ENCODE measurements at places on chromosomes 11 and 22.
A peak's percentile ranks its signal among the peaks of the same experiment; 100 is the strongest.

GRCh38 chr11:107651672-107652071 is 60.2 kb downstream of the SLN start:
- no peak for DNase-seq

- DNase-seq = no peak
These were observed 208.1 kb downstream of the DBX1 start for GRCh38 chr11:19952116-19952605.

- DNase-seq = peak; percentile 83
These were observed 16.2 kb upstream of the NNMT start for GRCh38 chr11:114279792-114280546.

- peak; percentile 40 for DNase-seq
These were observed 132.8 kb upstream of the RASSF10 start for GRCh38 chr11:12876340-12876739.

DNA sequence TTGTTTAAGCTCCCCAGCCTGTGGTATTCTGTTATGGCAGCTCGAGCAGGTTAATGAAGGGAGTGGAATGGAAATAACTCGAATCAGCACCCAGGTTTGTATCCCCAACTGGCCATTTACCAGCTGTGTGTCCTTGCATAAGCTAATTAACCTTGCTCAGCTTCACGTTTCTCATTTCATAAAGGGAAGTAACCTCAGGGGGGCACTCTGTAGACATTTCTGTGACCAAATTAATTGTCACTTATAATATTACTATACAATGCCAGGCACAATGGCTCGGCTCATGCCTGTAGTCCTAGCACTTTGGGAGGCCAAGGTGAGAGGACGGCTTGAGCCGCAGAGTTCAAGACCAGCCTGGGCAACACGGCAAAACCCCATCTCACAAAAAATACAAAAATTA is 13.8 kb downstream of the ADA2 start:
- no peak for DNase-seq

DNA sequence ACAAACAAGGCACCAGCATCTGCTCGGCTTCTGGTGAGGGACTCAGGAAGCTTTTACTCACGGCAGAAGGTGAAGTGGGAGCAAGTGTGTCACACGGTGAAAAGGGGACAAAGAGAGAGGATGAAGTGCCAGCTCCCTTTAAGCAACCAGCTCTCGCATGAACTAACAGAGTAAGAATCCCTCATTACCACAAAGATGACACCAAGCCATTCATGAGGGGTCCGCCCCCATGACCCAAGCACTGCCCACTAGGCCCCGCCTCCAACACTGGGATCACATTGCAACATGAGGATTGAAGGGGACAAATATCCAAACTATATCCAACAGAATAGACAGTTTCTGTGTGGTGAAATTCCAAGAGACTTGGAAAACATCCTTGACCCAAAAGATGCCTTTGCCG is 198.2 kb upstream of the POU2AF2 start:
- no peak for DNase-seq

- DNase-seq = no peak
These were observed 846.8 kb downstream of the BRD1 start for GRCh38 chr22:48980918-48981317.

DNA sequence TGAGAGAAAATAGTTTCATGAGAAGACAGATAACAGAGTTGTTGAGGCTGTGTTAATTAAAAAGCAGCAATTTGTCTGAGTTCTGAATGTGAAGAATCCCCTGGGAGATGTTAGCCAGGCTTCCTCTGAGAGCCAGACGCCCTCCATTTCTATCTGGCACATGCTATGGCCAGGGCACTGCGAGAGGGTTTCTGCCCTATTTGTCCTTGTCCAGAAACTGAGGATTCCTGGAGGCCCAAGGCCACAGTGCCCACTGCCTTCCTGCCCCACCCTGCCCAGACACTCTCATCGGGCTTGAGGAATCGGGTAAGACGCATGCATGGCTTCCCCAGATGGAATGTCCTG is 484.6 kb downstream of the OPCML start:
- no peak for DNase-seq

DNA sequence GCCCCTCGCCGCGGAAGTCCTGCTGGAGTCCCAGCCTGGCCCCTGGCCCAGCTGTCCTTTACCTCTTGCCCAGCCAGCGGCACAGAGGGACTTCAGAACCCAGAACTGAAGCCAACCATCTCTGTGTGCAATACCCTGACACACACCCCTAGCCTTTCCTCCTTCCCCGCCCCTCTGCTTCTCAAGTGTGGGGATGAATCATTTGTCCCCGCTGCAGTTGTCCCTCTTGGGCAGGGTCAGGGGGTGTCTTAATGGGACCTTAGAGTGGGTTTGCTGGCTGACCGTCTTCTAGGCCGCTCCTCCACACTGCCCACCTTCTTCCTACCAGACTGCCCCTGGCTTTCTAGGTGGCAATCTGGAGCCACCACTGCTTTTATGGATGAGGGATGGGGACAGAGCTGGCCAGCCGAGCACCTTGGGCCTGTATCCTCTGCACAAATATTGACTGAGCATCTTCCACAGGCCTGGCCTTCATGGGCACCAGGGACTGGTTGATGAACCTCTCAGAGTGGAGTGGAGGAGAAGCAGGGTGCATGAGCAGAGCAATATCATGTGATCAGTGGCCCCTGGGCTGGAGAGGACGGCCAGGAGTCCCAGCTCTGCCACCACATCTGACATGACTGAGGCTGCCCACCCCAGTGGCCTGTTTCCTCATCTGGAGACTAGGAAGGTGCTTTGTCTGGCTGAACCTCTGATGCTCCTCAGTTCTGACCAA is 668 bp upstream of the CHST1 start:
- peak; percentile 18 for DNase-seq

GRCh38 chr22:48834404-48834803 is 993.3 kb downstream of the BRD1 start:
- no peak for DNase-seq

- DNase-seq = peak; percentile 84
These were observed 38.7 kb upstream of the RCN1 start for GRCh38 chr11:32052215-32052614.

- DNase-seq = no peak
These were observed 35.2 kb upstream of the TRIM29 start for GRCh38 chr11:120173019-120173705.

DNA sequence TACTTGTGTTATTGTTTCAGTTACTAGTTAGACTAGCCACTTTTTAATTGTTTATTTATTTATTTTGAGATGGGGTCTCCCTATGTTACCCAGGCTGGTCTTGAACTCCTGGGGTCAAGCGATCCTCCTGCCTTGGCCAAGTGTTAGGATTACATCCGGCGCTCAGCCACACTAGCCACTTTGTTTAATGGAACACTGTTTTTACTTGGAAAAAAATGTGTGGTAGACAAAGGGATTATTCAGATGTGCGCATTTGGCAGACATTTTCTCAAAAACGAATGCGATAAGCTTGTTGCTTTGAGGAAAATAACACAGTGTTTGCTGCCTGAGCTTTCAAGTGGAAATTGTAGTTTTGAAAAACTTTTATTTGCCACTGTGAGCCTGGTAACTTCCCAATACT is 51.0 kb downstream of the CTNND1 start:
- DNase-seq = no peak

DNA sequence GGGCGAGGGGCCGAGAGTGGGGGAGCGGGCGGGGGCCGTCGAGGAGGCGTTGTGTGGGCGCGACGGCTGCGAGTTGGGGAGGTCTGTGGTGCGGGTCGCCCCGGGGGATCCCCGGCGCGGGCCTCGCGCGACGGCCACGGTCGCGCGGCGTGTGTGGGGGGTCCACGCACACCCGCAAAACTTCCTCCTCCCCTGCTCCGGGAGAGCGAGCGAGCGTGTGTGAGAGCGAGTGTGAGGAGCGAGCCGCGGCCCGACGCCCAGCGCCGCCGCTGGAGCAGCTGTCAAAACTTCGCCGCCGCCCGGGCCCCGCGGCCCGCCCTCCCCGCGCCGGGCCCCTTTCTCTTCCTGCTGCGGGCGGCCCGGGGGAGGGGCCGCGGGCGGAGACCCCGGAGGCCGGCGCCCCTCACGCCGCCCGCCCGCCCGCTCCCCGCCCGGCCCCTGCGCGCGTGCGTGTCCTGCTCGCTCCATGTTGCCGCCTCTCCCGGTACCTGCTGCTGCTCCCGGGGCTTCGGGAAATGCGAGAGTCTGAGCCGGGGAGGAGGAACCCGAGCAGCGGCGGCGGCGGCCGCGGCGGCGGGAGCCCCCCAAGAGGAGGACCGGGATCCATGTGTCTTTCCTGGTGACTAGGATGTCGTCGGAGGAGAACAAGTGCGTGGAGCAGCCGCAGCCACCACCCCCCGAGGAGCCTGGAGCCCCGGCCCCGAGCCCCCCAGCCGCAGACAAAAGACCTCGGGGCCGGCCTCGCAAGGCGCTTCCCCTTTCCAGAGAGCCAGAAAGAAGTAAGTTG is 9.0 kb upstream of the CCT8L2 start:
- peak; percentile 42 for DNase-seq

DNA sequence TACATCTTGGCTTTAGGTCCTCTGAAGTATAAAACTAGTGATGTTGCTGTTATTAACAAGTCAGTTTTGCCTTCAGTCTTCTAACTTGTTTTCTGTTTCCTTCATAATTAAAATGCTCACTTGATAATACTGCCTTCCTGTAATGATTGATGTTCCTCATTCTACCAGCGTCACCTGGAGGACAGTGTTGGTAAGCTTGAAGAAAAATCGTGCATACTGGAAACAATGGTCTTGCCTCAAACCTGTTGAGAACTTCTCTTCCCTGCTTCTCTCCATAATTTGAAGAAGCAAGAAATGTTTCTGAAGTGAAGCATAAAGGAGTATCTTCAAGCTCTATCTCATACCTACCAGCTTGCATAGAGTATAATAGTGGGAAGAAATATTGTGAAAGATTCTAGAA is 3.0 kb downstream of the YWHAH start:
- peak; percentile 35 for DNase-seq

- DNase-seq = no peak
These were observed 29.3 kb downstream of the FAT3 start for GRCh38 chr11:92253945-92254344.

DNA sequence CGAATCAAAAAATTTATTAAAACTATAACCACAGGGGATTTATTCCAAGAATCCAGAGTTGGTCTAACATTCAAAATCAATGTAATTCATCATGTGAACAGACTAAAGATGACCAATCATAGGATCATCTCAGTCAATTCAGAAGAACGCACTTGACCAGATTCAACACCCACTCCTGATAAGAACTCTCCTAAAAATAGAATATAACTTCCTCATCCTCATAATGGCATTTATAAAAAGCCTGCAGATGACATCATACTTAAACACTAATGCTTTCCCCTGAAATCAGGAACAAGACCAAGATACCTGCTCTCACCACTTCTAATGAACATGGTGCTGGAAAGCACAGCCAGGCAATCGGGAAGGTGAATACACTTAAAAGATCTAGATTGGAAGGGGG is 10.5 kb upstream of the MUC2 start:
- no peak for DNase-seq

DNA sequence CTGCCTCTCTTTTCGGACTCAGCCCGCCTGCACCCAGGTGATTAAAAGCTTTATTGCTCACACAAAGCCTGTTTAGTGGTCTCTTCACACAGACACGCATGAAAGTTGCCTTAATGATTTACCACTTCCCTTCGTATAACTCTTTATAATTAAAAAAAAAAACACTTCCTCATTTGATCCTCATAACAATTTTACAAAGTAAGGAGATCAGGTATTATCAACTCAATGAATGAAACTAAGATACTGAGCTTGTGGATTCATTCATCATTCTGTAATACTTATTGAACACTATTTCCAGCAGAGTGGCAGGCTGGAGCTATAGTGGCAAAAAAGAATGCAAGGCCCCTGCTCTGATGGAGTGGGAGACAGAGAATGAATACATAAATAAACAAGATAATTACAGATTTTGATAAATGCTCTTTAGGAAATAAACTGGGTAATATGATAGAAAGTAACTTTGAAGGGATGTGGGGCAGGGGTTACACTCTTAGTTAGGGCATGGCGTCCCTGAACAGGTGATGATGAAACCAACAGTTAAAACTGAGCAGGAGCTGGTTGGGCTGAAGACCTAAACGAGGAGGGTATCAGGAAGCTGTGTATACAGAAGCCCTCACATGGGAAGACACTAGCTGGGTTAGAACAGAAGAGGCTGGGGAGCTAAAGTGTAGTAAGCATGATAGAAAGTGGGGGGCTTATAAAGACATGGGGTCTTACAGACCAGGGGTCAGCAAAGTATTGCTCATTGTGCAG is 5.4 kb upstream of the CRTAM start:
- no peak for DNase-seq

GRCh38 chr11:7170431-7170830 is 81.3 kb upstream of the SYT9 start:
- no peak for DNase-seq

DNA sequence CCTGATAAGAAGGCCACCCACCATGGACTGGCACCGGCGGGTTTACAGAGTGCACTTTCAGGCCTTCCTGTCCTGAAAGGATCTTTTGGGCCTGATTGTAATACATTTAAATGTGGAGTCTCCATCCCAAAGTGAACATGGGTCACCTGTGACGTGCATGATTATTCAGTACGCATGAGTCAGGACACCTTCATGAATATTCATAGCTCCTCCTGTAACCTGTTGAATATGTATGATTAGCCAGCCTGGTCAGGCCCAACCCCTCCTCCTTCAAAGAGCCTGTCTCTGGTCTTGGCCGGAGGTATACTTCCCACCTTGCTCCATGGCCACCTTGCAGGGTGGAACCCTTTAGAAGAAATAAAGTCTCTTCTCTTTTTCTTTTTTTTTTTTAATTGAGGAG is 75.9 kb upstream of the NUP50 start:
- DNase-seq = no peak

DNA sequence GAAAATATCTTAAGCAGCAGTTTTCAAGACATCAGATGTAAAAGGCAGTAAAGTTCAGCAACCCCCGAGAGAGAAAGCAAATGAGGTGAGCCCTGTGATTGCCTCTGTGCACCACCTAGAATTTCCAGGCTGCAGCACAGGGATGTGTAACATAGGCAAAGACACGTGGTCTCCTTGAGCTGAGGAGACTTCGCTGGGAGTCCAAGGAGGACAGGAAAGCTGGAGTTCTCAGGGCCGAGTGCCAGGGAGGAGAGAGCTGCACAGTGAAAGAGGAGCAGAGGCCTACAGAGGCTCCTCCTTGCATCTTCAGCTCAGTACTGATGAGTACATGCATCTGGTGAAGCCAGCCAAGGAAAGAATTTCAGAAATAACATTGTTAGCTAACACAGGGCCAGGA is 17.6 kb upstream of the TOLLIP start:
- peak; percentile 45 for DNase-seq

DNA sequence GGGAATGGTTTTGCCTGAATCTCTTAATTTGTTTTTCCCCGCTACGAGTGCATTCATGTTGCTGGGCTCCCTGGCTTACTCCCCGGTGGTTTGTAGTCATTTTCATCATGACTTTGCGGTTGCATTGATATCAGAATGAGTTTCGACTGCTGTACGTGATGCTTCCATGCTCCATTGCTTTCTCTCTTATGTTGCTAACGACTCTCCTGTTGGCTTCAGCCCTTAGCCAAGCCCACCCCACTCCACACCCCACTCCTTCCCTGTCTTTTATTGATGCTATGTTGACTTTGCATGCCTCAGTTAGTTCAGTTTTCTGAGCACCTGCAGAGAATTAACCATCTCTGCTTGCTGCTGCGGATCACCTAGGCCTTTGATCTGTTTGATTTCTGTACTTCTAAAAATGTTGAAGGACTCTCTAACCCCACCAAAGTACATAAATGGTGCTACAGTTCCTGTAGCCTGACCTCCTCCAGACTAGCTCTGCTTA is 65.3 kb downstream of the ARFGAP2 start:
- no peak for DNase-seq
